Esophagus muscularis mucosa (tissue), 4 donors: ENCODE measurements at places on chromosomes 7 and 10. TPM values are rescaled to one million over a fixed set of nuclear protein-coding genes. Genes with fewer than 3 reads are reported as not detected.

GRCh38 chr10:84848967-84849366 lies 520.6 kb downstream of the CCSER2 start:
- H3K27me3 ChIP-seq = no peaks in the 10 kb centered on the region
- H3K4me1 ChIP-seq = no peaks in the 10 kb centered on the region
- DNase-seq = no peak
- no peak overlapping the region for H3K27ac ChIP-seq

The EN2 gene
- total RNA-seq = not detected

The VENTX gene
- 2.3 TPM for total RNA-seq

DNA sequence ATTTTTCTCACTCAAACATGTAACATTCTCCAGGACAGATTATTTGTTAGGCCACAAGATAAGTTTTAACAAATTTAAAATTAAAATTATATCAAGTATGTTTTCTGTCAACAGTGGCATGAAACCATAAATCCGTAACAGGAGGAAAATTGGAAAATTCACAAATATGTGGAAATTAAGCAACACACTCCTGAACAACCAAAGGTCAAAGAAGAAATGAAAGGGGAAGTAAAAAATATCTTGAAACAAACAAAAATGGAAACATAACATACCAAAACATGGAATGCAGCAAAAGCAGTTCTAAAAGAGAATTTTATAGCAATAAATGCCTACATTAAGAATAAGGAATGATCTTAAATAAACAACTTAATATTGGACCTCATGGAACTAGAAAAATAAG lies 147.3 kb downstream of the ZEB1 start:
- H3K4me3 ChIP-seq = no peak overlapping the region
- no peaks in the 10 kb centered on the region for H3K4me1 ChIP-seq

- H3K27ac ChIP-seq = peak overlapping the region; percentile 3
- DNase-seq = no peak
- H3K4me1 ChIP-seq = peaks cover 34% of the 10 kb centered on the region
- H3K36me3 ChIP-seq = no peaks in the 10 kb centered on the region
- peak overlapping the region; percentile 51 for H3K4me3 ChIP-seq
- H3K27me3 ChIP-seq = no peaks in the 10 kb centered on the region
Measured at GRCh38 chr7:150740053-150740452, 2.8 kb downstream of the GIMAP5 start.
